WTC11 (cell line): ENCODE measurements at places on chromosomes 3 and 15. TPM values are rescaled to one million over a fixed set of nuclear protein-coding genes. Genes with fewer than 3 reads are reported as not detected.

- peaks cover 18% of the 10 kb centered on the region for H3K4me1 ChIP-seq
- H3K27ac ChIP-seq: peak within 1 kb of the TSS; percentile 86
- H3K4me3 ChIP-seq: peak within 1 kb of the TSS; percentile 96
- peaks cover 2% of the 10 kb centered on the region; the same call in 1 of the 2 replicates for H3K36me3 ChIP-seq
- DNase-seq: peak; percentile 76
Observed at GRCh38 chr15:78077053-78077870, at the start of gene TBC1D2B. Gene TBC1D2B (minus strand): TSS chr15:78077711. CDS start chr15:78077652, 59 bp downstream.

- peaks cover 39% of the 10 kb centered on the region for H3K36me3 ChIP-seq
- H3K27ac ChIP-seq: no peak overlapping the region
- no peaks in the 10 kb centered on the region for H3K27me3 ChIP-seq
- H3K4me3 ChIP-seq: no peak overlapping the region
- H3K4me1 ChIP-seq: peaks cover 10% of the 10 kb centered on the region
Observed at GRCh38 chr3:9653565-9654248, 4.4 kb downstream of the MTMR14 start.

GRCh38 chr3:39144748-39145380 lies 8.5 kb downstream of the CSRNP1 start:
- no peaks in the 10 kb centered on the region for H3K27me3 ChIP-seq
- no peak overlapping the region for H3K4me3 ChIP-seq
- peaks cover 42% of the 10 kb centered on the region for H3K4me1 ChIP-seq
- peaks cover 34% of the 10 kb centered on the region for H3K36me3 ChIP-seq

DNA sequence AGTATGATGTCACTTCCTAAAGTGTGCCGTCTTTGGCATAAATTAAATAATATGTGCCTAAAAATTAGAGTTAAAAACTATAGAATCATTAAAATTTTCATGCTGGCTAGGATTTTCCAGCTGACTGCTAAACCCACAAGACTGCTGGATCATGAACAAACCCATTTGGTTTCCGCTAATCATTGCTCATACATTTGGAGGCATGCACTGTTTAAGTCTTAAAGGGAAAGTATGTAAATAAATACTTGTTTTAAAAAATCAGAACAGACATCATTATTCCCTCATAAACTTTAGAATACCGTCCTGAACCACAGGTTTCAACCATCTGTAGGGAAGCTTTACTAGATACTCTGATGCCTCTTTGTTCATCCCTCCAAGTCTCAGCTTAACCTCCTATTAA lies 26.5 kb downstream of the ATP6V1A start:
- H3K27me3 ChIP-seq: no peaks in the 10 kb centered on the region
- no peaks in the 10 kb centered on the region for H3K36me3 ChIP-seq
- H3K4me3 ChIP-seq: no peak overlapping the region
- H3K4me1 ChIP-seq: peaks cover 23% of the 10 kb centered on the region
- H3K27ac ChIP-seq: no peak overlapping the region; the same call in 1 of the 2 replicates

DNA sequence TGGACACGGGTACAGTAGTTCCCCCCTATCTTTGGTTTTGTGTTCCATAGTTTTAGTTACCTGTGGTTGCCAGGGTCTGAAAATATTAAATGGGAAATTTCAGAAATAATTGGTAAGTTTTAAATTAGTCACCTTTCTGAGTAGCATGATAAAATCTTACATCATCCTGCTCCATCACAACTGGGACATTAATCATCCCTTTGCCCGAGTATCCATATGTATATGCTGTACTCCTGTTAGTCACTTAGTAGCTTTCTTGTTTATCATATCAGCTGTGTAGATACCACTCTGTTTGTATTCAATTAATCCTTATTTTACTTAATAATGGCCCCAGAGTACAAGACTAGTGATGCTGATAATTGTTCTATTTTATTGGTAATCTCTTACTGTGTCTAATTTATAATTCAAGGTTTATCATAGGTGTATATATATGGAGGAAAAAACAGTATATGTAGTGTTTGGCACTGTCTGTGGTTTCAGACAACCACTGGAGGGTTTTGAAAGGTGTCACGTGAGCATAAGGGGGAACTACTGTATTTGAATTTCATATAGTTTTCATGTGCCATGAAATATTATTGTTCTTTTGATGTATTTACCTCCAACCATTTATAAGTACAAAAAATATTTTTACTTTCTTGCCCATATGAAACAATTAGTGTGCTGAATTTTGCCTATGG lies 41.4 kb downstream of the CTDSPL2 start:
- no peaks in the 10 kb centered on the region for H3K27me3 ChIP-seq
- H3K4me3 ChIP-seq: no peak overlapping the region
- H3K27ac ChIP-seq: no peak overlapping the region
- peaks cover 40% of the 10 kb centered on the region for H3K36me3 ChIP-seq
- H3K4me1 ChIP-seq: no peaks in the 10 kb centered on the region
- no peak for DNase-seq

Gene LAMB2
- total RNA-seq: 118 to 134 TPM (median 130 TPM) in 3 replicates

Gene ULK4
- total RNA-seq: 9.2 to 12.2 TPM (median 10.0 TPM) in 3 replicates

Gene AMT
- total RNA-seq: 54.6 to 66.6 TPM (median 57.8 TPM) in 3 replicates

Gene CAMP
- not detected in 3 replicates for total RNA-seq
